ENCODE measurements at places on chromosomes 16 and 17. TPM values are rescaled to one million over a fixed set of nuclear protein-coding genes. Genes with fewer than 3 reads are reported as not detected.

PRSS33 gene
- 0.06 TPM for total RNA-seq

GPR179 gene
- total RNA-seq = 0.02 TPM

TLE7 gene
- total RNA-seq = not detected

KRTAP9-2 gene
- not detected for total RNA-seq

DVL2 gene
- total RNA-seq = 41.9 TPM

TMEM204 gene
- total RNA-seq = 0.09 TPM

RAPGEFL1 gene
- total RNA-seq = 2.9 TPM

MGAT5B gene
- 20.3 TPM for total RNA-seq

IGFBP4 gene
- total RNA-seq = 2,867 TPM

NEUROD2 gene
- total RNA-seq = 0.01 TPM

MT4 gene
- not detected for total RNA-seq

EVI2B gene
- not detected for total RNA-seq

KRTAP4-16 gene
- total RNA-seq = not detected

ADORA2B gene
- total RNA-seq = 10.7 TPM

CRLF3 gene
- 14.6 TPM for total RNA-seq

MYH13 gene
- total RNA-seq = 0.01 TPM

TEKT1 gene
- total RNA-seq = 0.07 TPM

Data from A549 treated with AZD2906 at 1 μM for 4 hours (cell line).